ENCODE measurements at places on chromosomes 2 and 18.

DNA sequence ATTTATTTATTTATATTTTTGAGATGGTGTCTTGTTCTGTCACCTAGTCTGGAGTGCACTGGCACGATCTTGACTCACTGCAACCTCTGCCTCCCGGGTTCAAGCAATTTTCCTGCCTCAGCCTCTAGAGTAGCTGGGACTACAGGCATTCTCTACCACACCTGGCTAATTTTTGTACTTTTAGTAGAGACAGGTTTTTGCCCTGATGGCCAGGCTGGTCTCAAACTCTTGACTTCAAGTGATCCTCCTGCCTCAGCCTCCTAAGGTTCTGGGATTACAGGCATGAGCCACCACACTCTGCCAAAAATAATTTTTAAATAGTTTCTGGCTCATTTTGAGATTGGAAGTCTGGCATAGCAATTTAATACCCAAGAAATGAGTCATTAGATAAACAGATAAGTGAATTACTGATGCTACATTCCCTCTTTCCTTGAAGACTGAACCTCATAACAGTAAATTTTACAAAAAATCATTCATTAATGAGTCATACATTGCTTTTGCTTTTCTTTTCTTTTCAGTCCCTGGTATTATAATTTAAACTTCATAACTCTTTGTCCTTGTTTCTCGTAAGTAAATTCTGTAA is 881.6 kb upstream of the PIK3C3 start:
- DNase-seq, result no peak

DNA sequence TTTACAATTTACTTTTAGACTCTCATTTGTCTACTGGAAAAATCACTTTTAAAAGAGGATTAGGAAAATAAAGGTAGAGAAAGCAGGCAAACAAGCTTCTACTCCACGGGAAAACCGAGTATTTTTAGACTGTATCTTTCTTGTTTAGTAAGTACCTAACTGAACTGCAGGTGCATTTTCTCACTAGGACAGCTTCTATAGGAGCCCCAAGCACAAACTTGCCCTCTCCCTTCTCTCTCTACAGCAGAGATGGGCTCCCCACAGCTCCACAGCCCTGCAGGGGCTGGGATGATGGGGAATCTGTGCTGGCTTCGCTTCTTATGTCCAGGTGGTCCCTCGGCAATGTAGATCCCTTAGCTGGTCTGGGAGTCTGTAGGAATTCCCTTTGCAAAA is 16.2 kb downstream of the PSTPIP2 start:
- DNase-seq, result no peak

GRCh38 chr2:152227969-152228592 is 52.5 kb upstream of the STAM2 start:
- DNase-seq, result no peak

DNA sequence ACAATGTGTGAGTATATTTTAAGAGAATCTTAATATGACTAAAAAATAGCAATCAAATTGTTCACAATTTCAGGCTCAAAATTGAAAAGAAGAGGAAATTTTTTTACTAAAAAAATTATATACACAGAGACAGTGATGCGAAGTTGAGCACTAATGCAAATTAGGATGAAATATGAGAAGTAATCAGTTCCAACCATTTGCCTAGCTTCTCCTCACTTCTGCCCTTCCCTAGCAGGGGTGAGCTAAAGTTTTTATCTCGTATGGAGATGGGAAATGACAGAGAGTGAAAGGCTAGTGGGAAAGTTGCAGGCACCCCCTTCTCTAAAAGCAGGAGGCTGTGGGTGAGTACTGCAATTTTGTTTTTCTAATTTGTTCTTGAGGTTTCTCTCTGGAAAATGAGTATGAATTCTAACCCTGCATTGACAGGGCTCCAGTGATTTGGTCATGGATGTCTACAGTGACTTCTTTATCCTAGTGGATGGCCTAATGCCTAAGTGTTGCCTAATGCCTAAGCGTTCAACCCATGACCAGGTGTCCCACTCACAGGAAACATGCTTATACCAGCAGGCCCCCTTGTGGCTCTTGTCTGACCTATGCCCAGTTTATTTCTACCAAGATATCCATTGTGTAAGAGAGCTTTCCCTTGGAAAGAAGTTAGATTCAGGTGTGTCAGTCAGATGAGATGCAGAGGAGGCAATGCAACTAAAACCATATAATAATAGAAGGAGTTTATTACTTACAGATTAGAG is 78.0 kb upstream of the HNMT start:
- DNase-seq, result no peak

- no peak for DNase-seq
Observed at GRCh38 chr2:232876161-232876977, 6.3 kb downstream of the SNORC start.

Data from central memory CD8-positive, alpha-beta T cell (primary cell).